ENCODE measurements at places on chromosomes 5 and 9.
A peak's percentile ranks its signal among the peaks of the same experiment; 100 is the strongest.

DNA sequence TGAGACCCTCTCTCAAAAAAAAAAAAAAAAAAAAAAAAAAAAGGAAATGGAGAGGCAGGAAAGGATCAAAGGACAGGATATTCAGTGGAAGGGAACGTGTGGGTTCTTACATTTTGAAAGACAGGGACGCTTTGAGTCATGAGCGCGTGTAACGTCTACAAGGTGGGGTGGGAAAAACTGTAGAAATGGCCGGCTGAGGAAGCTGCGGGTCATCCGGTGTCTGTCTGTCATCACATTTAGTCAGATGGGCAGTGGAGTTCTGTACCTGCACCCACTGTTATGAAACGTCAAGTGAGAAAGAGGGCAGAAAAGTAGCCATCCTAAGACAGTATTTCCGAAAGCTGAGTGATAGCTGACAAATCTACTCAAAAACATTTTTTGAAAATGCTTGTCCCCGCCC lies 159.8 kb downstream of the SMARCA2 start:
- DNase-seq = no peak

GRCh38 chr5:37606148-37606547 lies 227.0 kb downstream of the WDR70 start:
- no peak for DNase-seq

DNA sequence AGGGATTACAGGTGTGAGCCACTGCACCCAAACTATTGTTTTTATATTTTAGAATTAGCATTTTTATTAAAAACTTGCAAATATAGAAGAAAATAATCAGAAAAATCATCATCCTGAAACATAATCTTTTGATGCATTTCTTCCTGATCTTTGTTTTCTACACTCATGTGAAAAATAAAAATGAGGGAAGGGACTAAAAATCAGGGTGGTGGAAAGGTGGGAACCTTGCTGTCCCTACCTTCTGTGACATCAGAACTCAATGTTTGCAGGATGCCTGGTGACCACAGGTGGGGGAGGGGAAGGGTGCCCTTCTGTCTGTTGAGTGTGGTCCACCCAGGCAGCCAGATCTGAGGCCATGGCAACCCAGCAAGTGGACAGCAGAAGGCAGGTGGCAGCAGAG lies at the start of gene SMIM23:
Gene SMIM23 (plus strand): TSS at position 301 of the 400 bp plus-strand sequence. CDS start 55 bp downstream, at position 356.
- DNase-seq = no peak

- no peak for DNase-seq
Measured at GRCh38 chr5:34700078-34700452, 43.9 kb downstream of the RAI14 start.

GRCh38 chr5:89613222-89613956 lies 730.4 kb upstream of the MEF2C start:
- DNase-seq = no peak

DNA sequence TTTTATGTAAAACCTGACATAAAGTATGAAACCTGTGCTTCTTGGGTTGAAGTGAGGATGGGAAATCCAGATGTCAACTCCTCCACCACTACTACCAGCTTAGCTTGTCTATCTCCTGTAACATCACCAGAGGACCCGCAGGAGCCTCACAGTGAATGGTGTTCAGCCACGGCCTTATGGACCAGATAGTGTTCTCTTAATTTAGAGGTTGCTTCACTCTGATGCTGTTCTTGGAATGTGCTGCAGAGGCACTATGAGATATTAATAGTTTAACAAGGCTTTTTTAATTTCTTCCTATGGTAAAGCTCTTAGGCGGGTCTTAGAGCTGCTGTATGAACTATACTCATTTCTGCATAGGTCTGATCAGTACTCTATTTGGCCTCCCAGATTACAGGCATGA lies 27.9 kb downstream of the NFX1 start:
- no peak for DNase-seq

DNA sequence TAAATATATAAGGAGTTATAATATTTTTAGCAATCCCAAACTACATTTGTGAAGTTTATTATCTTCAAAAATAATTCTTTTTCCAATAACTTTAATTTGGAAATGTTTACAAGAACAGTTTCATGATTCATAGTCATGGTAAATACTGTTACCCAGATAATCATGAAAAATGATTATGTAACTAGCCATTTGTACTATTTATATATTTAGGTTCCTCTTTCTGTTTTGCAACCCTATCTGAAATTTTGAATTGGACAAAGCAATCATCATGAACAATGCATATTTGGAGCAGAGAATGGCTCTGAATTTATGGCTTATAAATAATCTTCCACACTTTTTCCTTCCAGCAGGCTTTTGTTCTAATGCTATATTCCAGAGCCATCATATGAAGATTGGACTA lies 499.7 kb downstream of the SLCO4C1 start:
- DNase-seq = no peak

DNA sequence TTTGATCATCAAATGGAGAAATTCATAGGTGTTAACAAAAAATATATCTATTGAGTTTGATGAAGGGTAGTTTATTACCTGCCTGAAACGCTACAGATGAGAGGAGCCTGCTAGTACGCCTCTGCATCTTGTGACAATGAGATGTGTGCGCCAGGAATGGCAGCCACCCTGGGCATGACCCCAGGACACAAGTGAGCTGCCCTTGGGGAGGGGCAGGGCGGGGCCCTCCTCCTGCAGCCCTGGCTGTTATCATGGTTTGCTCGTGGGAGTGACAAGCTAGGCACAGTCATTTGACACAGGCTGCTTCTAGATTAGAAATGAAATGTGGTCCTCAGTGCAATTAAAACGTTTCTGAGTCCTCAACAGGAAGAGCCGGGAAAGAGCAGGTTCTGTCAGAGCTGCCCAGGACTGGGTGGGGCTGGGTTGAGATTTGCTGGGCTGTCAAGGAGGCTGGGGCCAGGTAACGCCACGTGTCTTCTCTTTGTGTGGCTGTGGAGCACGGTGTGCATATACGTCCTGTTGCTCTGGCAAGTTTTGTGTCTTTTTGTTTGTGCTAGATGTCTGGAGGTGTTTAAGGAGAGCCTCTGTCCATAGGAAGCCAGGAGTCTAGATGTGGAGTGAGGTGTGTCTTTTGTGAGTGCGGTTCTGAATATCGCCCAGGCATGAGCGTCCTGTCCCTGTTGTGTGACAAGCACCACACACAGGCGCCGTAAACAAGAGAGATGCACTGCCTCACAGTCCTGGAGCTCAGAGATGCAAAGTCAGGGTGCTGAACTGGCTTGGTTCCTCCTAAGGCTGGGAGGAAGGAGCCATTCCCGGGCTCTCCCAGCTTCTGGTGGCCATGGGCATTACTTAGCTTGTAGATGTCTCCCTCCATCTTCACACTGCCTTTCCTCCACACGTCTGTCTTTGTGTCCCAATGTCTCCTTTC lies 129.0 kb upstream of the IRX4 start:
- no peak for DNase-seq

GRCh38 chr5:74326571-74327338 lies 313.8 kb downstream of the ENC1 start:
- no peak for DNase-seq

GRCh38 chr9:114910541-114910940 lies 19.9 kb downstream of the TNFSF8 start:
- no peak for DNase-seq

- no peak for DNase-seq
Measured at GRCh38 chr5:172855597-172856292, 21.7 kb downstream of the ERGIC1 start.

DNA sequence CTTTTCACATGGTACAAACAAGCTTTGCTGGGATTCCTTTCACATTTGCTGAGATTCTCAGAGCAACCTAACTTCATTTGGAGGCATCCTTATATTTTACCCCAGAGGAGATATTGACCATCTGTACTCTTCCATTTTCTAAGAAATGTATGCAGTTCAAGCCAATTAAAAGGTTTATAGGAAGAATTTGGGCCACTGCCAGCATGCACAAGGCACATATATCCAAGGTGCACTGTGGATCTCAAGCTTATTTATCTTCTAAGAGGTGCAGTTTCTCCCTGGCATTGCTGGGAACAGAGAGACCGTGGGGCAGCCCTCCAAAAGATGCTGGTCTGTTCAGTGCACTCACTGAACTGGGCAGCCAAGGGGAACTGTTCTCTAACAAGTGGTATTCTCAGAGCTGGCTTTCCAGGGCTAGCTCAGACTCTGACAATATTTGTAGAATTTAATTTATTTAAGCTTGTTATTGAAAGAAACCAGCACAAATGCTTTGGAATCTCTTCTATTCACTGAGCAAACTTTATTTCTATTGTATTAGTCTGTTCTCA lies 213.3 kb downstream of the TENT4A start:
- DNase-seq = no peak

GRCh38 chr9:19018201-19018600 lies 14.8 kb downstream of the SAXO1 start:
- no peak for DNase-seq

DNA sequence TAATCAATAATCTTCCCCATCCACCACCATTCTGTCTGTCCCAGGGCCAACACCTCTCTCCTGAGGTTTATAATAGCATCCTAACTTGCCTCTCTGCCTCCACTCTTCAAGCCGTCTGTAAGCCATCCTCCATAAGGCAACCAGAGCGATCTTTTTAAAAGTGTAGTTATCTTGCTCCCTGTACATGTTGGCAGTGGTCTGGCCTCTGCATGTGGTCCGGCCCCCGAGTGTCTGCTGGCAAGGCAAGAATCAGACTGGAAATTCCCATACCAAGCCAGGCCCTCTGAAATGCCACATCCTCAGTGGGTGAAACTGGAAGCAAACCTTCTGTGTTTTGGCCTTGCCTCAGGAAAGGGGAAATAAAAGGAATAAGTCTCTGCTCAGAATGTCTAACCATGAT lies 17.0 kb downstream of the TTLL11 start:
- no peak for DNase-seq

- DNase-seq = no peak
Measured at GRCh38 chr5:12313602-12314001, 409.4 kb upstream of the CTNND2 start.

GRCh38 chr9:21096172-21096900 lies 18.6 kb upstream of the IFNB1 start:
- DNase-seq = peak; percentile 29

DNA sequence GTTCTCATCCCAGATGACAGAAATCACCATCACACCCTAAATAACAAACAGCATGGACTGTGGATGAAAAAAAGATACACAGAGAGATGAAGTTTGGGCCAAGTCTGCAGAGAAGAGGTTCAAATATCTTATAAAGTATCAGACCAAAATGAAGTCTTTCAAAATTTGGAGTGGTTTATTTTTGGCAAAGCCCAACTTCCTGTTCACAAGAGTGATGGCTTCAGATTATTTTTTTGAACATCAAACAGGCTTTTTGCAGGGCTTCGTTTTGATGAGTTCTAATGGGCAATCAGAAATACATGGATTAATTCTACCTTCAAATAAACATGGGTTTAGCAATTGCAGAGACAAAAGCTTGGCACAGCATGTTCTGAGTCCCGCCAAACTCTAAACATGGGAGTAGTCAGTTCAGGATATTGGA lies 378.2 kb upstream of the RPS23 start:
- DNase-seq = no peak

GRCh38 chr5:43027054-43027785 lies 12.9 kb downstream of the ANXA2R start:
- no peak for DNase-seq

GRCh38 chr9:93111371-93112115 lies 15.5 kb downstream of the CARD19 start:
- DNase-seq = no peak

- DNase-seq = no peak
Measured at GRCh38 chr5:163951069-163951468, 445.6 kb downstream of the MAT2B start.
